KBM-7 (cell line): ENCODE measurements at places on chromosomes 12 and 14.

DNA sequence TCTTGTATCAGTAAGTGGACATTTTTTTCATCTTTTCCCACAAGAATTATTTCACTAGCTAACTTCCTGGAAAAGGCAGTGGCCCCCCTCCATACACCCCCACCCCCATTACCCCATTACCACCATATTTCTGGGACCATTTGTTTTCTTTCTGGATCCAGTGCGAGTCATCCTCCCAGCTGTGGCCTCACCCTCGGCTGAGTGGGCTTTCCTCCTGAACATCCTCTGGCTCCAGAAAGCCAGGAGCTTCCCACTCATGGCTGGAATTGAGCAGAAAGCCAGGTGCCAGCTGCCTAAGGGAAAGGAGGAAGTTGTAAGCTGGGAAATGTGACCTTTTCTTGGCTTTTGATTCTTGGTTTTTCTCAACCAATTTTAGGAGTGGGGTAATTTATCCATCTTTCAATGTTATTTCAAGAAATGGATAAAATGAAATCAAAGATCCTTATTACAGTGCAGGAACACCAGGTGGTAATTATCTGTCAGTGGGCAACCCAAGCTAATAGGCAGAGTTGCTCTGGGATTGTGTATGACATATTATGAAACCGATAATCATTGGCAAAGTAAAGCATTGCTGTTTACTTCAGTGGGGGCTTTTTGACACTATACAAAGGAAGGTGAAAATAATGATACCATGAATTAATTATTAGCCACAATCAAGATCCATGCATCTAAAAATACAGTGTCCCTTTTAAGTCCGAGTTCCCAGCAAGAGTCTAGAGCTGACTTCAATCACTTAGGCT, 124.6 kb downstream of the KICS2 start:
- DNase-seq, result no peak

GRCh38 chr12:96326628-96327227, 73.5 kb downstream of the CDK17 start:
- DNase-seq, result no peak

DNA sequence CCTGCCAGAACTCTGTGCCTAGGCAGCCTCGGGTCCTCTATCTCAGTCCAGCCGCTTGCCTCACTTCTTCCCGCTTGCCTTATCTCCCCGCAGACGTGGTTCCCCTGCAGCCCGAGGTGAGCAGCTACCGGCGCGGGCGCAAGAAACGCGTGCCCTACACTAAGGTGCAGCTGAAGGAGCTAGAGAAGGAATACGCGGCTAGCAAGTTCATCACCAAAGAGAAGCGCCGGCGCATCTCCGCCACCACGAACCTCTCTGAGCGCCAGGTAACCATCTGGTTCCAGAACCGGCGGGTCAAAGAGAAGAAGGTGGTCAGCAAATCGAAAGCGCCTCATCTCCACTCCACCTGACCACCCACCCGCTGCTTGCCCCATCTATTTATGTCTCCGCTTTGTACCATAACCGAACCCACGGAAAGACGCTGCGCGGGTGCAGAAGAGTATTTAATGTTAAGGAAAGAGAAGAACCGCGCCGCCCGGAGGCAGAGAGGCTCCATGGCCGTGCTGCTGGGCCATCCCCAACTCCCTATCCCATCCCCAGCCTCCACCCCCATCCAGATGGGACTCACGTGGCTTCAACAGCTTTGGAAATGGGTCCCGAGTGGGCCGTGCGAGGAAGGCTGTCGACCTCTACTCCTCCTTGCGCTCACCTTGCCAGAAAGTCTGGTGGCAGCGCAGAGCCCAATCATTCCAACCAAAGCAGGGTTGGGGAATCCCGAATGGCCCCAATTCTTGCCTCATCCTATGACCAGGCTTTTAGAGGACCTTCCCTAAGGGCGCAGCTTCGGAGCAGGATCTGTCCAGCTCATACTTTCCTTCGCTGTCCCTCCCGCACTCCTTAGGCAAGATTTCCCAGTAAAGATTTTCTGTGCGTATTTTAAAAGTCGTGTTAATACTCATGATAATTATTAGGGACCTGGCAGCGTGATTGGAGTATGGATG, 6.5 kb downstream of the HOXC13 start:
- no peak for DNase-seq

- peak; percentile 86 for DNase-seq
Measured at GRCh38 chr12:68358532-68359485, 26.6 kb upstream of the MDM1 start.

GRCh38 chr12:98388126-98388525, 127.3 kb upstream of the TMPO start:
- DNase-seq, result no peak

DNA sequence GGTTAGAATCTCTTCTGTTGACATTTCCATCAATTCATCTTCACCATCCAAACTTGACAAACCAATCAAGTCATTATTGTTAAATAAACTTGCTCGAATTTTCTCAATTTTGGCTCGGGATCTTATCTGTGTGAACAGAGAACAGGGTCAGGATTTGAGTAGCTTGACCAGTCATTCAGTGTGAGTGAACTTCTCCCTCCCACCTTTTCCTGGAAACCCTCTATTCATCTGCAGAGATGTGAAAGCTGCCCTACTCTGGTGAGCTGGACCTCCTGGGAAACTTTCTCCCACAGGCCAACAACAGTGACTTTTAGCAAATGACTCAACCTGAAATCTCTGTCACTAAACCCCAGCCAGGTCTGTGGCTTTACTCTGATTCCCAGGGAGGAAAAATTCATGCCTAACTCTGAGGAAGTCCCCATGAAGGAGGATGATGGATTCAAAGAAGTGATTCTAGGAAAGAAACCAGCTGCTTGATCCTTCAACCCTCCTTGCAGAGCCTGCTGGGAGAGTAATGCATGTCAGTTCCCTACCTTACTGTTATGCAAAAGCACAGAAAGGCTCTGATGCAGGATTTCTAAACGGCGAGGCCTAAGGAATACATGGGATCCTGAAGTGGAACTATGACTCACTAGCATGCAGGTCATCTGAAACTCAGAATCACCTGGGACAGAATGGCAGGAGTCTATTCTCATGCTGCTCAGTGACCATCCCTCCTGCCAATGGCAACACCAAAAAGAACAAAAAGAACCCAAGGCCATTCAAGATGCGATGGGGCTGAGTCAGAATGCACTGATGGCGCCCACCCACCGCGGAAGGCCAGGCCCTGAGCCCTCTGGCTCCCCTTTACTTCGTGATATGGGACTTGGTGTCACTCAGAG, 58.0 kb downstream of the TRAFD1 start:
- DNase-seq, result no peak
